SJSA1 (cell line): ENCODE measurements at places on chromosomes 12 and 14. TPM values are rescaled to one million over a fixed set of nuclear protein-coding genes. Genes with fewer than 3 reads are reported as not detected.

GRCh38 chr12:109445191-109445609, 31.9 kb downstream of the KCTD10 start:
- DNase-seq = no peak

GRCh38 chr14:48373981-48374380, 698.6 kb upstream of the MDGA2 start:
- no peak for DNase-seq

DNA sequence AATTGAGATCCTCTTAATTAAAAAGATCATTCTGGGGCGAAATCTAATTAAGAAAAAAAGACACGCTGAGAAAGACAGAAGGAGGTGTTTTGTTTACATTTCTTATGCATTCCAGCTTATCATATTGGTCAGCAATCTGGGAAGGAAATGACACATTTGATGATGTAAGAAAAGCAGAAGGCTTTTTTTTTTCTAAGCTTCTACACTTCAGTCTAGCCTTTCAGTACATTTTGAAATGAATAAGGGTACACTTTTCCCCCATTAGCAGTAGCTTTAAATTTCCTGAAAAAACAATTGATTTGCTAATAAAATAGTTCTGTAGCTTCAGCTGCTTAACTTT, 5.9 kb upstream of the GSC start:
- no peak for DNase-seq

- DNase-seq = no peak
These were observed 70.5 kb downstream of the EP400 start for GRCh38 chr12:132020292-132020691.

LEMD3 gene
- 30.7 and 34.0 TPM in 2 replicates for total RNA-seq

KRT8 gene
- 2.8 and 7.0 TPM in 2 replicates for total RNA-seq

DNA sequence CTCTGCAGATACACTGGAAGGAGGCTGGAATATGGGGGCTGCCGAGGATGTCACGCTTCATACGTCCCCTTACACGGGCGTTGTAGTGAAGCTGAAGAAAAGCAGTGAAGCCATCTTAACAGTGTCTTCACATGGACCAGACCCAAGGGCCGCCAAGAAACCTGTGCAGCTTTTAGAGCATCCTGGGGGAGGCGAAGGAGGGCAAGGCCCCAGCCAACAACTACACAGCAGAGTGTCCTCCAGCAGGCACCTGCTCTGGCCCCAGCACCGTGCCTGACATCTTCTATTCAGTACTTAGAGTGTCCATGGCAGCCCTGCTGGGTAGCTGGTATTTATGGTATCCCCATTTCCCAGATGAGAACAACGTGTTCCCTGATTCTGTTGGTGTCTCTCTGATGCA, 48.9 kb upstream of the RIN3 start:
- DNase-seq = no peak

ASB2 gene
- total RNA-seq = 14.9 and 22.0 TPM in 2 replicates

DNA sequence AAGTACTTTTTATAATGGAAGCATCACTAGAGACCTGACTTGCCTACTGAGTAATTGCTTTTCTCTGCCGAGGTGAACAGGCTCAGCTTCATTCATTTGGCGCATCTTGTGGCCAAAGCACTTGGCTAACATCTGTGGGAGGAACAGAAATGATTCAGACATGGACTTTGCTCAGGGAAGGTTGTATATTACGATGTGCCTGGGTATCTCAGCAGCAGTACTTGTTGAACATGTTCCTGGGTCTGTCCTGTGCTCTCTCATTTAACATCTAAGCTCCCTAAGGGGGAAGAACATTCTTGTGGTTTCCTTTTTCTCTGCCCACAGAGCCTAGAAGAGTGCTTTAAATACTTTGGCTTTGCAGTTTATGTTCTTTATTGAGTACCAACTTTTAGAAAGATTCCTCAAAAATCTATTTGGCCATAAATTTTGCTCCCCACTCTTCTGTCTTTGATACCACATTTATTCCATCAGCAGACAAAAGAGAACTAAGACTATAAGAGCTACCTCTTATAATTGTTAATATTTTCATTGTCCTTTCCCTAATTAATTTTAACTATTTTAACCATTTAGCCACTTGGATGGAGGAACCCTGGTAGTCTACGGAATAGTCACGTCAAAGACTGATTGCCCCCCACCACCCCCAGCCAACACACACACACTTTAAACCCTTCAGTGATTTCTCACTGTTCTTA, 101.2 kb upstream of the EGLN3 start:
- peak; percentile 19 for DNase-seq

DNA sequence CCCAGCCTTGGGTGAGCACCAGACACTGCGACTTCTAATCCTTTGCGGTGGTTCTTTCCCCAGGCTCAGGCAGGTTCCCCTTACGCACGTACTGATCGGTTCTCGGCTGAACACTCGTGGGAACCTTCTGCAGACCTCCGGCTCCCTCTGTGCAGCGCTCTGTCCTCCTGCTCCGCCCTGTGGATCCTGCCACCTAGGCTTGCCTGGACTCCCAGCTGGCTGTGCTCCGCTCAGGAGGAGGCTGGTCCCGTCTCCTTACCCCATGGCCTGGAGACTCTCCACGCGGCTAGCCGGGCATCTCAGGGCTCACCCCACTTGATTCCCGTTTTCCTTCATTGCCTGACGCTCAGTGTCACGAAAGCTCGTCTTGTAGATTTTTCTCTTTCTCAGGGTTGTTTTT, 34.7 kb downstream of the TNFAIP2 start:
- DNase-seq = no peak

RASSF3 gene
- total RNA-seq = 10.7 and 13.7 TPM in 2 replicates

LRRIQ1 gene
- not detected in 2 replicates for total RNA-seq

SCN8A gene
- 1.4 and 4.3 TPM in 2 replicates for total RNA-seq

- DNase-seq = no peak
These were observed 103.8 kb downstream of the TBX5 start for GRCh38 chr12:114302117-114302516.

DNA sequence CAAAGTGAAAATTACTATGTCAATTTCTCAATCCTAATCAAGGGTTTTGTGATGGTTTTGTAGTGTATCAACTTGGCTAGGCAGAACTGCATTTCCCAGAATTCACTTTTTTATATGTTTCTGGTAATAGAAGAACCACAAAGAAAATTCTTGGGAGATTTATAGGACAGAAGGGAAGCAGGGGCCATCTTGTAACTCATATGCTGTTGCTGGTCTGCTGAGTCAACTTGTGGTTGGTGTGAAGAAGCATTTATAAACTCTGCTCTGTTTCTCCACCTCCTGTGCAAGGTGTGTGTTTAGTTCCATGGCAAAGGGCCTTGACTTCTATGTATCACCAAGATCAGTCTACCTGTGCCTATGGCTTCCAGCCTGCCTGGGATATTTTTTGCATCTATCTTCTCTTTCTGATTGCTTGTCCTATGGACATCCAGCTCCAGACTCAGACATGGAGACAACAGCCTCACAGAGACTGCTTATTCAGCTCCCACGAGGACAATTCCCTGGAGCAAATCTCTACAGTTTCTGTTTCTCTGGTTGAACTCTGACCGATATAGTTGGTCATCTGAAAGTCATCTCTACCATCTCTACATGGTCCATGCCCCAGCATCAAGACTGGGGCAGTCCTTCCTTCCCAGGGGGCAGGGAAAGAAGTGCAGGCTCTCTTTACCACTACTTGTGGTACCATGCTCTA, 364.3 kb upstream of the DDHD1 start:
- DNase-seq = no peak

SLC25A47 gene
- total RNA-seq = not detected in 2 replicates

DNA sequence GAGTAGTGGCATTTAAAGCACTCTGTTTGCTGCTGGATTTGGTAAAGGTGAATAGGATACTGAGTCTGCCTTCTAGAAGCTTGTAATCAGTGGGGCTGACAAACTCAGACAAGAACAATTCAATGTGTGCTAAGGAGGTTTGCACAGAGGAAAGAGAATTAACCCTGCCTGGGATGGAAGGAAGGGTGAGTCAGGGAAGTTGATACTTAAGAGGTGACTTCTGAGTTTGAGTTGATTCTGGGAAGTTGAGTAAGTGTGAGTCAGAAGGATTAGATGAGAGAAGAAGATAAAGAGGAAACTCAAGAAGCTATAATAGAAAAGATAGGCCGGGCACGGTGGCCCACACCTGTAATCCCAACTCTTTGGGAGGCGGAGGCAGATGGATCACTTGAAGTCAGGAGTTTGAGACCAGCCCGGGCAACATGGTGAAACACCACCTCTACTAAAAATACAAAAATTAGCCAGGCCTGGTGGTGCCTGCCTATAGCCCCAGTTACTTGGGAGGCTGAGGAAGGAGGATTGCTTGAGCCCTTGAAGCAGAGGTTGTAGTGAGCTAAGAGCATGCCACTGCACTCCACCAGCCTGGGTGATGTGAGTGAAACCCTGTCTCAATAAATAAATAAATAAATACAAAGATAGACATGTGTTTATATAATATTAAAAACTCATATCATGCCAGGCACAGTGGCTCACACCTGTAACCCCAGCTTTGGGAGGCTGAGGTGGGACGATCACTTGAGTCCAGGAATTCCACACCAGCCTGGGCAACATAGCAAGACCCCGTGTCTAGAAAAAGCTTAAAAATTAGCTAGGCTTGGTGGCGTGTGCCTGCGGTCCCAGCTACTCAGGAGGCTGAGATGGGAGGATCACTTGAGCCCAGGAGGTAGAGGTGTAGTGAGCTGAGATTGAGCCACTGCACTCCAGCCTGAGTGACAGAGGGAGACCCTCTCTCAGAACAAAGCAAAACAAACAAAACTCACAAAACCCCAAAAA, 126.8 kb upstream of the CPM start:
- DNase-seq = no peak
